ENCODE measurements at places on chromosomes 1 and 21. TPM values are rescaled to one million over a fixed set of nuclear protein-coding genes. Genes with fewer than 3 reads are reported as not detected.
A peak's percentile ranks its signal among the peaks of the same experiment; 100 is the strongest.

SPRR2A gene
- not detected for total RNA-seq

DNA sequence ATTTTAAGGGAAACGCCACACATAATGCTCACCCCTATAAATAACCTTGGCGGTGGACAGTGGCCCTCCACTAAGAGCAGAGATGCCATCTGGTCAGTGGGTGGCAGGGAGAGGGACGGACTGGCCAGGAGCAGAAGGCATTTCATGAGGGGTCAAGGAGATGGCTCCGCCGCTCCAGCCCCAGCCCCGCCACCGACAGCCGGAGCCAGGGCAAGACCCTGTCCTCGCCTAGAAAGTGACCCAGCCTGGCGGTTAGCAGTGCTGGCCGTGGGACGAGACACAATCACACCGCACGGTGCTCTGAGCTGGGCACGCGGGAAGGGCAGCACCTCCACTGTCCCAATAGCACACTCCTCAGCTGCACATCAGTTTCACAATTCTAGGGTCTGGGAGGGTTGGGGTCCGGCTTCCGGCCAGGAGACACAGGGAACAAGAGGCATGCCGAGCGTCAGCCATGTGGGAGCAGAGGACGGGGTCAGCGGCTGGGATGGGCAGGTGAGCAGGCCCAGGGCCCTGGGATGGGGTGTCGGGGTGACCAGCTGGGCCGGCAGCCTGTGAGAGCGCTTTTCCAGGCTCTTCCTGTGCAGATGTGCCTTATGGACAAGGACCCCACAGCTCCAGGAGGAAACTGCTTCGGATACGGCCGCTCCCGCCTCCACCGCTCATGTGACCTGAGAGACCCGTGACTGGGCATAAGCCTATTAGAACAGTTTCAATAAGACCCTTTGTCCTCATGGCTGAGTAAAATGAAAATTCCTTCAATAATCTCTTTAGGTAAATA, 5.7 kb downstream of the SLC19A1 start:
- DNase-seq: peak; percentile 71

DNA sequence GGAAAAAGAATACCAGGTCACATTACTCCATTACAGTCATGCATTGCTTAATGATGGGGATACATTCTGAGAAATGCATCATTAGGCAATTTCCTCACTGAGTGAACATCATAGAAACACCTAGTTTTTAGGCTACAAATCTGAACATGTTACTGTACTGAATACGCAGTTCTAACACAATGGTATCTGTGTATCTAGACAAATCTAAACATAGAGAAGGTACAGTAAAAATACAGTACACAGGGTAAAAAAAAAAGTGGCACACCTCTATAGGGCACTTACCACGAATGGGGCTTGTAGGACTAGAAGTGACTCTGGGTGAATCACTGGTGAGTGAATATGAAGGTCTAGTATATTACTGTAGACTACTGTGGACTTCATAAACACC, 115.7 kb downstream of the AKT3 start:
- DNase-seq: no peak

GRCh38 chr1:236394879-236395229, 768 bp downstream of the EDARADD start:
- no peak for DNase-seq

DNASE2B gene
- not detected for total RNA-seq

Data from stomach (tissue), 19 donors.